K562 (cell line): ENCODE measurements at places on chromosomes 7 and 10. TPM values are rescaled to one million over a fixed set of nuclear protein-coding genes. Genes with fewer than 3 reads are reported as not detected.

Gene POLD2
- polyA plus RNA-seq = 225 and 255 TPM in 2 replicates

Gene PIK3AP1
- 1.2 and 1.3 TPM in 2 replicates for polyA plus RNA-seq

DNA sequence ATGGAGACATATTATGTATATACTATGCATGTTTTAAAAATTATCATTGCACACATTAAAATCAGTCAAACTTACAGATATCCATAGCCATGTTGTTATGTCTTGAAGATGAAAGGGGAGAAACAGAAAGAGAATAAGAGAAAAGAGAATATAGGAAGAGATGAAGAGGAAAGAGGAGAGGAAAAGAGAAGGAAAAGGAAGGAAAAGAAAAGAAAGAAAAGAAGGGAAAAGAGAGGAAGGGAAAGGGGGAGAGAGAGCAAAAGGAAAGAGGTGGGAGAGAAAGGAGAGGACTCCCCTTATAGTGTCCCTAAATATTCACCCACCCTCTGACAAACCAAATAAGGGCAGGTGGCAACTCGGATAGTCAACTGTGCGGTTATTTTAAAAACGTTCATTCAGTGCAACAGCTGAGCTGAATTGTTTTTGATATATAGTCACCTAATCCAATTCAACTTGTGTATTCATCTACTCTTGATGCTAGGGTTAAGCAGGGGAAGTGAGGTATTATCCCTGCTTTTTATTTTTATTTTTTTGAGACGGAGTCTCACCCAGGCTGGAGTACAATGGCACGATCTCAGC, 14.6 kb downstream of the SVIL start:
- DNase-seq = no peak

DNA sequence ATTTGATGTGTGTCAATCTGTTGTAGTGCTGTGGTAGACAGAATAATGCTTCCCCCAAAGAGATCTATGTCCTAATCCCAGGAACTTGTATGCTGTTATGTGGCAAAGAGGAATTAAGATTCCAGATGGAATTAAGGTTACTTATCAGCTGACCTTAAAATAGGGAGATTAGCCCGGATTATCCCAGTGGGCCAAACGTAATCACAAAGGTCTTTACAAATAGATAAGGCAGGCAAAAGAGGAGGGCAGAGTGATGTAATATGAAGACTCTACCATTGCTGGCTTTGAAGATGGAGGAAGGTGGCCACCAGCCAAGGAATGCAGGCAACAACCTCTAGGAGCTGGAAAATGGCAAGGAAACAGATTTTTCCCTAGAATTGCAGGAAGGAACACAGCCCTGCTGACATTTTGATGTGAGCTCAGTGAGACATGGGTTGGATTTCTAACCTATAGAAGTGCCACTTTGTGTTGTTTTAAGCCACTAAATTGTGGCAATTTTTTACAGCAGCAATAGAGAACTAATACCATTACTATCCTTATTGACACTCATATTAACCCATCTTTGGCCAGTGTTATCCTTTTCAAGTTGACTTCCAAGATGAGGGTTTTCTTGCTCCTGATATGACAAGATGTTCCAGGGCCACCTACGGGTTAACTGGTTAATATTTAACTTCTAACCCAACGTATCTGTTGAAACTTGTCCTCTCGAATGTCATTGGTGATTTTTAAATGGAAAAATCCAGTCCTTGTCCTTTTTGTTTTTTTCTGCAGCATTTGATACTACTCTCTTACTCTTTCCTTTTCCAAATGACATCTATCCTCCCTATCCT, 29.3 kb downstream of the CYCS start:
- no peak for DNase-seq

DNA sequence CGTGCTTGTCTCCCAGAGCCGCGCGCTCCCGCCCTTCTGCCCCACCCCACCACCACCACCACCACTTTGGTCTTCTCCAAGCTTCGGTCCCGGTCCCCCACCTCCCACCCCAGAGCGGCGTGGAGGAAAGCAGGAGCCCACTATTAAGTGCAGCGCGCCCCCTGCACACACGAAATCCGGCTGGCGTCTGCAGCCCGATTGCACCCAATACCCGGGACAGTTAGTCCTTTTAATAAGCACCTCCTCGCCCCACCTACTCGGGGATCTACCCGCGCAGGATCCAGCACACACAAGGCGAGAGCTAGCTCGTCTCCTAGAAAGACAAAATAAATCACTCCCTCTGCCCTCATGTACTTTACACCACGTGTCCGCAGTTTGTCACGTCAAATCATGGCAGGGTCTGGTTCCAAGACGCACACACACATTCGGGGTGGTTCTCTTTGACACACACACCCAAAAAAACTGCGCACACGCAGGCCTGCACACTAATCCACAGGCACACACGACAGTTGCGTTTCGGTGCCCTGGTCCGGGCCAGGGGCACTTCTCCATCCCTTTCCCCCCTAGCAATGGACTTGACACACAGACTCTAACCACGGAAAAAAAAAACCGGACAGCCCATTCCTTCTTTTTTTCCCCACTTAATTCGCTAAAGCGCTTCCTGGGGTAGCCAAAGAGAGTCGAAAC, 1.6 kb downstream of the SFMBT2 start:
- peak; percentile 48 for DNase-seq

Gene ZNF804B
- not detected in 2 replicates for polyA plus RNA-seq

DNA sequence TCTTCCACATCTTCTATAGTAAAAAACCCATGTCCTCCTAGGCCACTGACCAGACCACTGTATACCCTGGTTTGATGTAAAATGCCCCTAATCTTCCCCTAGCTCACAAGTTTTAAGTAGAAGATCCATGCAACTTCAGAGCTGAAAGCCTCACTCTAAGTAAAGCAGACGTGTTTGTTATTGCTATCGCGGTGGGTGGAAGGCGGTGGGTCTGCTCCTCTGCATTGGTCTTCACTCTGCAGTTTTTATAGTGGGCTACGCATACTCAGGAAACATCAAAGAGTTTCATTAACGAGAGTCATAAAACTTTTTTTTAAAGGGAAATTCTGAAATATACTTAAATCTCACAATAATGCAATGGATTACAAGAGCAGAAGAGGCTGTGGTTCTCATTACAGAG, 91.7 kb downstream of the ATE1 start:
- no peak for DNase-seq

DNA sequence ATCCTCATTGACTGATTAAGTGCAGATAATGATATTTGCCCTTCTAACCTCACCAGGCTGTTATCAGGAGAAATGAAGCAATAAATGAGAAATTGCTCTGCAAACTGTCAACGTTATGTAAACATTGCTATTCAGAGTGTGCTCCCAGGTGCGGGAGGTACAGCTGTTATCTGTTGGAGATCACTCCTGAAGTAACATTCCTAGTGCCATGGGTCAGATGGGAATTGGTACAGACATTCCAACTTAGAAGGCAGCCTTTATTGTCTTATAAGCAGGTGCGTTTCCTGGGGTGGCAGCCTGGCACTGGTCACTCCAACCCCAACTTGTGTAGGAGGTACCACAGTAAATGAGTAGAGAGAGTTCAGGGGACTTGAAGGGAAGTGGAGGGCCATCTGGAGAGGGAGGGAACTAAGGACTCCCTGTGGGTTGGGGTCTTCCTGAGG, 36.8 kb downstream of the HK1 start:
- no peak for DNase-seq

Gene LRRC4
- 0.11 TPM in 1 of 2 replicates, not detected in the other for polyA plus RNA-seq

- no peak for DNase-seq
Measured at GRCh38 chr7:155181768-155182167, 111.6 kb downstream of the HTR5A start.

Gene BPGM
- 17.0 and 20.3 TPM in 2 replicates for polyA plus RNA-seq

DNA sequence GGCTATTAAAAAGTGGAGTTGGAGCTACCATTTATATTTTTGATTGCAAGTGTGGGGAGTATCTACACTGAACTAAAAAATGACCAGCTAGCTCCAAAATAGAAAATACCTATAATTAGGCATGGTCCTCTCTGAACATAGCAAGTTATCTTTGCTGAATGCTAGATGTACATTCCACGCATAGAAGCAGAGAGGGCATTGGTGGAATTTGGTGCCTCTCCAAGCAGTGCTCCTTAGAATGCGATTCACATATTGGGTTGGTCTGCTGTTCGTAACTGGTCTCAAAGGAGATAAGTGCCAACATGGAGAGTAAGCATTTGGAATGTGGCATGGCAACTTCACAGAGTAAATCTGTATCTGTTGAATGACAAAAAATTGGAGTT, 196.2 kb downstream of the PTN start:
- DNase-seq = no peak

GRCh38 chr7:27745064-27745583, 5.2 kb downstream of the TAX1BP1 start:
- no peak for DNase-seq

Gene ANXA8
- not detected in 2 replicates for polyA plus RNA-seq

DNA sequence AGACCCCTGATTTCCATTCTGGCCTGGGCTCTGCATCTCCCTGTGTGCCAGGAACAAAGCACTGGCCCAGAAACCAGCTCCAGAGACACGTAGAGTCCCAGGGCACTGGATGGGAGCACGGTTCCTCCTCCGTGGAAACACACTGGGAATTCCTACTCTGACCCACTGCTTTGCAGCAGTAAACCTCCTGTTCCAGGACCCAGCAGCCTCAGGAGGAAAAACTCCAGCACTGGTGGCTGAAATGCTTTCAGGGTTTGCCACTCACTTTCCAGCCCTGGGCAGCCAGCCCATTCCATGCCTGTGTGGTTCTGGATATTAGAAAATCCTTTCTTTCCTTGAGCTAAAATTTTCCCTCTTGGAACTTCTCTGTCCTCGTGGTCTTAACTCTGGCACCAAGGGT, 58.0 kb downstream of the FAM171A1 start:
- no peak for DNase-seq

DNA sequence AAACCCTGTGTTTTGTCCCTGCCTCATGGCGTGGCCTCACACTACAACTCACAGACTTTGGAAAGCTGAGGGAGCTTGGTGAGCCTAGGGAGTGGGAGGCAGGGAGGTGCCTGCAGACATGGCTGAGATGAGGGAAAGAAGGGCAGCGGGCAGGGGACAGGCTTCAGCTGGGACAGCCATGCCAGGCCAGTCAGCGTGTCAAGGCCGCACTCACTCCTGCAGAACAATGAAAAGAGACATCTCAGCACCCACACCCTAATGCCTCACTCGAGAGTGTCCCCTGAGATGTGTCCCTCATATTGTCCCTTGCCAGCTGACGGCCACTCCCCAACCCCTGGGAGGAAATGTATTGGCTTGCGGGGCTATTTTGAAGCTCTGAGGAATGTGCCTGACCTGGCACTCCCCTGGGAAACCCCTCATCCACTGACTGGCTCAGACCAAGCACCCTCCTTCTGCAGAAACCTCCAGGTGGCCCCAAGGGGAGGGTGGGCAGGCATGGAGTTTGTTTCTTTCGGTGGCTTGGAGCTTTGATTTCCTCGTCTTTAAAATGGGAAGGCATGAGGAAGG, 31.6 kb downstream of the SH3PXD2A start:
- DNase-seq = no peak

GRCh38 chr10:68171539-68172080, 60.3 kb downstream of the ATOH7 start:
- no peak for DNase-seq

Gene WEE2
- polyA plus RNA-seq = not detected in 2 replicates

Gene CPA2
- polyA plus RNA-seq = 0.05 and 0.20 TPM in 2 replicates

DNA sequence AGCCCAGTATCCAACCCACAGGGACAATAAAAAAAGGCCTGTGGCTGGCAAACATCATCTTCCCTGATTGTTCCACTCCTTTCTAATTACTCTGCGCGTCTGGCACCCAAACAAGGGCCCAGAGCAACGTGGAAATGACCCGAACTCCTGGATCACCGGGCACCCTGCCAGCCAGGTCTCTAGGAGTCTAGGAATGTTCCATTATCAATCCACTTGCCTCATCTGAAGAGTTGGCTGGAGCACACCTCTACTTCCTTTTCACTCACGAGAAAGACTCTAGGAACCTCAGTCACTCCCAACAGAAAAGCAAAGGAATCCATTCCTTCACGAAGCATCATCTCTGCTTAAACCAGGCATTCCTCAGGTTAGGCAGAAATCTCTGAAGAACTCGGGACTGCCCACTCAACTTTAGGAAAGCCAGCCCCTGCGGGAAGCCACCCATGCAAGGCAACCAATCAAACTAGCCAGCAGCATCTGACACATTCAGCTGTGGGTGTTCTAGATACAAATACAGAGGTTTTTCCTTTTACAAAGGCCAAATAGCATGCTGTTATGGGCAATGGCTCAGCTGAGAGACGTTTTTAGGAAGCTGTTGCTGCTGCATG, 37.7 kb downstream of the ATXN7L1 start:
- no peak for DNase-seq

- DNase-seq = no peak
Measured at GRCh38 chr7:106715730-106716129, 54.8 kb upstream of the CCDC71L start.

DNA sequence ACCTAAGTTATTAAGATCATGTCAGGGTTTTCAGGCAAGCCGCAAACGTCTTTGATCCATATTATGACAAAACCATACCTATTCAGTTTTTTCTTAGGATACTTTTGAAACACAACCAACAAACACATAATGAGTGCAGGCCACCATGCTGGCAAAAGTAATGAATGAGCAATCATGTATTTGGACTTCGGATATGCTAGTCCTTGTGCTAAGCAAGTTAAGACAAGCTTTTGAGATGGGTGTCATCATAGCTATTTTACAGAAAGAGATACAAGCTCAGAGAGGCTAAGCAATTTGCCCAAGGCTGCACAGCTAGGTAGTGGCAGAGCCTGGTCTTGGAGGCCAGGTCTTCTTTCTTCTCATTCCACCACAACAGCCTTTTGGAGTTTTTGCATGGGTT, 12.5 kb upstream of the KCNK18 start:
- no peak for DNase-seq

Gene PAOX
- polyA plus RNA-seq = 5.1 and 5.4 TPM in 2 replicates

Gene NPY4R2
- not detected in 2 replicates for polyA plus RNA-seq

Gene GRID1
- polyA plus RNA-seq = 3.3 and 5.3 TPM in 2 replicates

Gene HOGA1
- not detected in 2 replicates for polyA plus RNA-seq

DNA sequence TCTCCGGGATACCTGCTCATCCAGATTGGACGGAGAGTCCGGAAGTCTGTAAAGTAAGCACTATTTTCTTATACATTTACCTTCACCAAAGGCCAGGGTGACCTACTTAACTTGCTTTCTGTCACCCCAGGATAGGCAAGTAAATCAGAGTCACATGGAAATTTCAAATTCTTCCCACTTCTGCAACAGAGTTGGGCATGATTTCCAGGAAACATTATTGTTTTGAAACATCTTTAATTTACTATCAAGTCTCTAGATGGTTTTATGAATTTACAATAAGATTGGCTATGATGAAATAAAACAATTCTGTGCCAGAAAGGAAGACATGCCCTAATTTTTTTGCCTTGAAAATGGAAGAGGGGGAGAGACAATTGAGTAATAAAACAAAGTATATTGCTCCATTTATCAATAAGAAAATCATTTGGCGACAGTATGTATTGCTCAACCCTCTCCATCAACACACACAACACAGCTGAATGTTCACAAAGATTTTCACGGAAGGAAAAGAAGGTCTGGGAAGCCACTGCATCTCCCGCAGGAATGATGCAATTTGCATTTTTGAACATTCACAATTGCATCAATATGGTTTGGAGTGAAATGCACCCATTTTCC, 702.8 kb downstream of the PARD3 start:
- DNase-seq = no peak

GRCh38 chr7:48627164-48627563, 297.2 kb upstream of the CDC14C start:
- DNase-seq = no peak

- no peak for DNase-seq
Measured at GRCh38 chr10:89789188-89789877, 87.9 kb downstream of the KIF20B start.

Gene TLX1
- 0.24 and 0.45 TPM in 2 replicates for polyA plus RNA-seq
